ENCODE measurements at places on chromosomes 2 and 18. TPM values are rescaled to one million over a fixed set of nuclear protein-coding genes. Genes with fewer than 3 reads are reported as not detected.

IAH1 gene
- total RNA-seq = 38.2 TPM

CD226 gene
- total RNA-seq = 5.2 TPM

TRIM54 gene
- 4.7 TPM for total RNA-seq

CCL20 gene
- not detected for total RNA-seq

RIT2 gene
- total RNA-seq = 0.38 TPM

LOXHD1 gene
- total RNA-seq = 0.77 TPM

TDRD15 gene
- not detected for total RNA-seq

Data from camera-type eye (tissue), 1 donor.